Upper lobe of left lung (tissue), 6 donors: ENCODE measurements at places on chromosomes 4 and X. TPM values are rescaled to one million over a fixed set of nuclear protein-coding genes. Genes with fewer than 3 reads are reported as not detected.

- DNase-seq = no peak
- no peak overlapping the region for H3K4me3 ChIP-seq
- no peaks in the 10 kb centered on the region for H3K36me3 ChIP-seq
These were observed 1.6 kb downstream of the KCTD8 start for GRCh38 chr4:44446801-44447562.

GRCh38 chr4:74230902-74231499, 73.1 kb downstream of the MTHFD2L start:
- peaks cover 8% of the 10 kb centered on the region for H3K4me1 ChIP-seq
- H3K36me3 ChIP-seq = no peaks in the 10 kb centered on the region
- H3K27ac ChIP-seq = peak overlapping the region; percentile 10

GRCh38 chr4:67762086-67762485, 7.9 kb upstream of the GNRHR start:
- H3K27ac ChIP-seq = no peak overlapping the region
- H3K36me3 ChIP-seq = no peaks in the 10 kb centered on the region
- no peak for DNase-seq
- no peaks in the 10 kb centered on the region for H3K4me1 ChIP-seq
- H3K27me3 ChIP-seq = no peaks in the 10 kb centered on the region

GRCh38 chr4:120927801-120928409, 5.4 kb upstream of the PRDM5 start:
- H3K27me3 ChIP-seq = no peaks in the 10 kb centered on the region
- no peak overlapping the region for H3K4me3 ChIP-seq
- no peak overlapping the region for H3K27ac ChIP-seq
- no peak for DNase-seq
- no peaks in the 10 kb centered on the region for H3K36me3 ChIP-seq
- H3K4me1 ChIP-seq = no peaks in the 10 kb centered on the region

DNA sequence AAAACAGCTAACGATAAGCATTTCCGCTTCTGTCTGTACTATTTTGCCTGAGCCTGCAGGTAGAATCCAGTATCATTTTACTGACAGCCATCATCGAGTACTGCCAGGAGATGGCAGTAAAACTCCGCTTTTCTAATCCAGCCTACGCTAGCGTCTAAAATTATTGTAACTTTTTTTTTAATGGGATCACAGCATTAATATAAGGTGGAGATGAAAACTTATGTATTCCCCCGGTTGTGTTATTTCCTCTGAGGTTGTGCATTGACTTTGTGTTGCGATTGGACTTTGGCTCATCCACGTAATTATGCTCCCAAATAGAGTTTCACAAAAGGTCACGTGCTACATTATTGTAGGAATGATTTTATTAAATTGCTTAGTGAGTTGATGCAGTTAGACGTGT, 248.1 kb downstream of the C4orf33 start:
- peak; percentile 24 for DNase-seq
- H3K4me3 ChIP-seq = no peak overlapping the region
- H3K27me3 ChIP-seq = no peaks in the 10 kb centered on the region
- H3K36me3 ChIP-seq = no peaks in the 10 kb centered on the region

- peaks cover 35% of the 10 kb centered on the region for H3K4me1 ChIP-seq
- H3K27me3 ChIP-seq = peaks cover 11% of the 10 kb centered on the region
- H3K27ac ChIP-seq = peak overlapping the region; percentile 91
- no peaks in the 10 kb centered on the region for H3K36me3 ChIP-seq
These were observed 977 bp upstream of the RBBP7 start for GRCh38 chrX:16870862-16871815.

Gene TLR3
- 15.7 TPM for total RNA-seq

Gene GLRA3
- 0.03 TPM for total RNA-seq
